ENCODE measurements at places on chromosomes 1 and 21.
A peak's percentile ranks its signal among the peaks of the same experiment; 100 is the strongest.

DNA sequence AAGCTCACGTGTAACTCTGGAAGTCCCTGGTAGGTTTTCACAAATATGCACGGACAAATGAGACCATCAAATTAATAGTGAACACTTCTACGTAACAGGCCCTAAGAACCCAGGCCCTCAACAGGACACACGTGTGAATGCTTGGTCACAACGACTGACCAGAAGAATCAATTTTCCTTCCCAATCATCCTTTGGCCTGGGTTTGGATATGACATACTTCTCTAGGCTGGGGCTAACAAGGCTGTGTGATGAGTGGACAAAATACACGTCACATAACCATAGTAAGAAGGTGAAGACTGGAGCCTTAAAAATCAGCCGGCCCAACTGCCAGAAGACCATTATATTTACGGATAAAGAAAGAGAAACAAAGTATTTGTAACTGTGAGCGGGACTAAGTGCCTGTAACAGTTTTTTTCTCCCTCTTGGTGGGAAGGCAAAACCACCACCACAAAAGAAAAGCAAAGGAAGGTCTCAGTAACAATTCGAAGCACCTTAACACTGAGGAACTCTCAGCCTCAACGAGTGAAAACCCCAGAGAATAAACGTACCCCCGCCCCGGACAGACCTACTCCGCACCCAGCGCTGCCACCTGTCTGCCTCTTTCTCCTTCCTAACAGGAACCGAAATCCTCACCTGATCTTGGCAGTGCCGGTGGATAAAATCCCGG lies 450 bp downstream of the SDE2 start:
- no peak for DNase-seq

DNA sequence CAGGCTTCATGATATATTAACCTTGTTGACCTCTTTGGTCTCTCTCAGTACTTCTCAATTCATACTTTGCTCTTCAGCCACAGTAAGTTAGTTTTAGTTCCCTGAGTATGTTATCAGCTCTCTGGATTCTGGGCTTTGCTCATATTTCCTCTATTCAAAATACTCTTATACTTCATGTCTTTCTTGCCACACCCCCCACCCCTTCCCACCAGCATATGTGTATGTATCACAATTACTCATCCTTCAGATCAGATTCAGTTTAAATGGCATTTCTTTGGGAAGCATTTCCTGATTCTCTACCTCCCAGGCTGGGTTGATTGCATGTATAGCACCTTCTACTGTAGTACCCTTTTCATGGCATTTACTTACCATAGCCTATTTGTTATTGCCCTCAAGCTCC lies 28.3 kb downstream of the SLC30A7 start:
- DNase-seq = no peak

DNA sequence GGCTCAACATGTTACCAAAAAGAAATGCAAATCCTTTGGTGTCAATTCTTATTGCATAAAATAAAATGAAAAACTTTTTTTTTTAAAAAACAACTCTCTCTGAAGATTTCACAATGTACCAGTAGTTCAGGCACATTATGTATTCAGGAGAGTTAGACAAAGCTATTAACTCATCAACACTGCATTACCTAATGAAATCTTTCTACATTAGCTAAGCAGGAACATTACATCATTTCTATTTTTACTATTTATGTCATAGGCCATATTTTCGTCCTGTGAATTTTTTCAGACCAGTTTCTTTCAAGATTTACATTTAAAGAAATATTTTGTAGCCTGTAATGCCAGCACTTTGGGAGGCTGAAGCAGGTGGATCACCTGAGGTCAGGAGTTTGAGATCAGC lies 366.2 kb downstream of the USH2A start:
- DNase-seq = no peak

GRCh38 chr1:159132271-159132881 lies 39.0 kb upstream of the CADM3 start:
- DNase-seq = peak; percentile 42

GRCh38 chr1:18010945-18011344 lies 96.7 kb upstream of the IGSF21 start:
- no peak for DNase-seq

- DNase-seq = no peak
These were observed 176.1 kb downstream of the CACNA1E start for GRCh38 chr1:181659321-181659957.

GRCh38 chr1:58773406-58773840 lies 10.4 kb downstream of the JUN start:
- no peak for DNase-seq

DNA sequence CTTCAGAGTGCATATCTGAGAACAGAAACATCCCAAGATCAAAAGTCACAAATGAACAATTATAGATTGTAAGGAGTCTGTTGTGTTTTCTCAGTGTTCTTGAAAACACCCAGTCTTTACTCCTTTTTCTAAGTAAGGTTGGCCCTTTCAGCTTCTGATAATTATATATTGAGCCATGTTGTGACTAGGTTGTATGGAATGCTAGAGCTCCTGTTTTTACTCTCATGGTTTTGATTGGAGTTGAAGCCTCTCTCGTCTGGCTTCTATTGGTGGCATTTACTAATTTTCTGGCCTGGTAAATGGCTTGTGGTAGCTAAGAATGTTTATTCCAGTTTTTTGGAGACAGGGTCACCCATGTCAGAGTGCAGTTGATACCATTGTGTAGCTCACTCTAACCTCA lies 84.7 kb downstream of the NDUFS5 start:
- no peak for DNase-seq

- no peak for DNase-seq
These were observed 25.3 kb upstream of the ITLN1 start for GRCh38 chr1:160910170-160910750.

DNA sequence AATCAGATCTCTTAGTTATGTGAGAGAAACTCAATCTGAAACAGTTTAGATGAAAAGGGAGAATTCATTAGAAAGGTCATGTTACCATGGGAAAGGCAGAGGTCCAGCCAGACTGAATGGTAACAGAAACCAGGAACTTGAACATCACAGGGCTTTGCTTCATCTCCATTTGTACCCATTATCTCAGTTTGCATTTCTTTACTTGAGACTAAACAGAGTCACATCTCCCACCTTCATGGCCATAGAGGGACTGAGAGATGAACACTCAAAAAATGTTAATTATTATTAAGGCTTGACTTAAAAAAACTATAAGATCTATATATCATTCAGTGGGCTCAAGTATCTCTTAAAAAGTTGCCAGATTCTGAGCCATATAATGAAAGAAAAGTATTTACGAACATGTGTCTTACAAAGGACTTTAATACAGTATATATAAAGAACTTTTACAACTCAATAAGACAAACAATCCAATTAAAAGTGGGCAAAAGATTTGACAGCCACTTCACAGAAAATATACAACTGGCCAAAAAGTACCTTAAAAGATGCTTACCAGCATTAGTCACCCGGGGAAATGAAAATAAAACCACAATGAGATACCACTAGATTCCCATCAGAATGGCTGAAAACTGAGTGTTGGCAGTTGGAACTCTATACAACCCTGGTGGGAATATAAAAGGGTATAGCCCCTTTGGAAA lies 13.2 kb downstream of the KYAT3 start:
- no peak for DNase-seq

GRCh38 chr1:151846062-151846568 lies 6.5 kb upstream of the C2CD4D start:
- DNase-seq = peak; percentile 24

GRCh38 chr1:220045356-220046051 lies 801 bp downstream of the EPRS1 start:
- DNase-seq = no peak

DNA sequence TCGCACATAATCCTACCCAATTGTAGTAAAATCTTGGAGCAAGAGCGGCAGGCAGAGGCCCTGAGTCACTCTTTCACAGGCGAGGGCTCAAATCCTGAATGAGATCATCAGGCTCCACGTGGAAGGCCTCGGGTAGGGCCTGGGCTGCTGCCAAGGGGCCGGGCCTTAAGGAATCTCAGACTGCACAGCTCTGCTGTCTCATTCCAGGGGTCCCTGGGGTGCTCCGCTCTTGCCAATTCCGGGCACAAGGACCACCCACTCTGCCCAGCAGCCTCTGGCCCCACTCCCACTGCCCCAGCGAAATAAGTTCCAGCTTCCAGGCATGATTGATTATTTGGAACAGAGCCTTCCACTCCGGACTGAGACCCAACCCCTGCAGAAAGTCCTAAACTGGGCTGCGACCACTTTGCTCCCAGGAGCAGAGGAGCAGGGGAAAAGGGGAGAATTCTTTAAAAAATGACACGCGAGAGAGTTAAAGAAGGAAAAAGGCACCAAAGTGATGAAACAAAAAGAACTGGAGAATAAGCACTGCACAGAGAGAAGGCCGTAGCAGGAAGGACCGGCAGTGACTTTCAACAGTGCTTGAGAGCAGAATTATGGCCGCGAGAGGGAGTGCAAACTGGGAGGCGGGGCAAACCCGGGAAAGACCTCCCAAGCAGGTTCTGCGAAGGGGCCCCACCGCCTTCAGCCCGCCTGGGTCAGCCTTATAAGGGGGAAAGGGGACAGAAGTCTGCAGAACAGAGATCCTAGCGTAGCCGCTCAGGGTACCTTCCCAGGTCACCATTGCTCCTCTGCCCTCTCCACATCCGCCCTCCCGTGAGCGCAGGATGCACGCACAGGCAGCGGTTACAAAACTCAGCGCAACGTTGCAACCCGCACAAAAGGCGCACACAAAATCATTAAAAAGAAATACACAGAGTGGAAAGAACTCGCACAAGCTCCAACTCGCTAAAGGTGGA lies 2.0 kb downstream of the ADAMTS1 start:
- DNase-seq = no peak
